Right lung (tissue), 10 donors: ENCODE measurements at places on chromosomes 11 and 22.

DNA sequence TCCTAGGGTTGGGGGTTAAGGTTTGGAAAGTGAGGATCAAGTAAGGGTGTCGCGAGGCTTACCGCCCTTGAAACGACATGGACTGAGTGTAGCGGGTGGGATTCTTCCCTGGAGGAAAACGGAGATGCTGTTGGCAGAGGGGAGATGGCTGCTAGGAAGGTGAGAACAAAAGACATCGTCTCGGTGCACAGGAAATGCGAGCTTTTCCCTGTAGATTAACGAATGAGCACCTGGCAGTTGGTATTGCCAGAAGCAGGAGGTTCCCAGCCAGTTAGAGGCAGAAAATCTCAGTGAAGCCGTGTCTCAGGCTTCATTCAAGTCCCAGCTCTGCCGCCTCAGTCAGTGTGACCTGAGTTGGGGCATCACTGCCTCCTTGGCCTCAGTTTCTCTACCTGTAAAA, 1.4 kb upstream of the LHFPL7 start:
- no peak for DNase-seq

- peak; percentile 38 for DNase-seq
Observed at GRCh38 chr11:130001461-130002351, 929 bp downstream of the PRDM10 start.

- no peak for DNase-seq
Observed at GRCh38 chr11:45885274-45885920, at the start of gene MAPK8IP1. TSS of gene MAPK8IP1 (plus strand) at chr11:45885651. CDS start at chr11:45885821, 170 bp downstream.

DNA sequence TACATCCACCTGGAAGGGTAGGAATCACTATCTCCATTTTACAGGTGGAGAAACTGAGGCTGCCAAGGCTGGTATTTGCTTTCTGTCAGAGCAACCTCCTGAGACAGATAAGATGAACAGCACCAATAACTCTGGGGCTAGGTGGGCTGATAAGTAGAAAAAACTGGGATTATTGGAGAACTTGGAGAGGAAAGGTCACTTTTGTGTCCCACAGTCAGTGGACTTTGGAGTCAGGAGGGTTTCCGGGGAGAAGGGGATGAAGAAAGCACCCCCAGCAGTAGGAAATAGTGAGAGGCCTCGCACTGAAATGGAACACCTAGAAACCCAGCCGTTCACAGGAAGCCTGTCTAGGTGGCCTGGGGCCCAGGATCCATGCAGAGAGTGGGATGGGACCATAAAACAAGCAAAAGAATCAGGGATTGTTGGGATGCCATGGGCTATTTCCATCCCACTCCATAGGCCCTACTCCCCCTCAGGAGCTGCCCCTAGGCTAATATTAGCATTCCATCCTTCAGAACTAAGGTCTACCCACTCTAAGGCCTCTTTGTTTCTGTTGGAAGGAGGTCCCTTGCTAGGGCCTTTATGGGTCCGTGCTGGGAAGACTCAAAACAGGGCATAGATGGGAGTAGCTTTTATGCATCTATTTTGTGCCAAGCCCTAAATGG, 31.0 kb upstream of the FCHSD2 start:
- DNase-seq: no peak

GRCh38 chr11:105177658-105178057, 38.1 kb upstream of the CARD18 start:
- no peak for DNase-seq

DNA sequence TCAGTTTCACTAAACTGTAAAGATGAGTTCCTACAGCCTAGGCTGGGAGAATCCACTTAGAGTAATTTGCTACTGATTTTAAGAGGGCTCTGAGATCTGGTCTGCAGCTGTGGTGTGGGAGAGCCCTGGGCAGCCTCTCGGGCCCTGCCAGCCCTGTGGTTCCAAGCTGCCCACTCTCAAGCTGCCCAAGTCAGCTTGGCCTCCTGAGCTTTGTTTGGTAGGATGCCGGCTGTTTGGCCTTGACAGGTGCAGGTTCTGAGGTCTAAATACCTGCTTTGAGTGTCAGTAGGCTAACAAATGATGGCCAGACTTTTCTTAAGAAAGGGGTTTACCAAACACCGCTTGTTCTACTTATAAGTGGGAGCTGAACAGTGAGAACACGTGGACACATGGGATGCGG, 133.3 kb upstream of the TTC12 start:
- DNase-seq: no peak

DNA sequence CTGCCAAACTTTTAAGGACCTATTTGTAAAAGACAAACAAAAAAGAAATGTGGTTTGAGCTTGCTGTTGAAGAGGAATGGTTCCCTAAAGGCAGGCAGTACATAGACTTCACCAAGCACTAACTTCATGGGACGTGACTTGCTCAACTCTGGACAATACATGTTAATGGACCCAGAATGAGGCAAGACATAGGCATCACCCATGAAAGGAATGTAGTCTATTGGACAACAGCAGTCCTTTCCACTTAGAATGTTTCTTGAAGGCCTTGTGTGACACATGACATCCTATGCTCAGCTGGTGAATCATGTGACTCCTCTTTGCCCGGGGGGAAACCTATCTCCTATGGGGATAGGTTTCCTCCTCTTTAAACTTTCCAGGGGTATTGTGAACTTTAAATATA, 246.4 kb upstream of the BLID start:
- no peak for DNase-seq

DNA sequence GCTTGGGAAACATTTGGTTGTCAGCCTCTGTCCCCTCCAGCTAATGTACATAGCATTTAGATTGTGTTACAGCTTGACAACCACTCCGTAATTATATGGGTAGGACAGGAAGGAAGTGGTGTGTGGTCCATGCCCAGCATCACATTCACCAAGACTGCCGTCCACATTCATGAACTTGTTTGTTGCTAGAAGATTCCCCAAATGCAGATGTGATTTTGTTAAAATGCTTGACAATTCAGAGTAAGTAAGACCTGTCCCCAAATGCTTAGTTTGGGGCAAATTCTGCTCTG, 1482.7 kb downstream of the TBC1D22A start:
- no peak for DNase-seq

DNA sequence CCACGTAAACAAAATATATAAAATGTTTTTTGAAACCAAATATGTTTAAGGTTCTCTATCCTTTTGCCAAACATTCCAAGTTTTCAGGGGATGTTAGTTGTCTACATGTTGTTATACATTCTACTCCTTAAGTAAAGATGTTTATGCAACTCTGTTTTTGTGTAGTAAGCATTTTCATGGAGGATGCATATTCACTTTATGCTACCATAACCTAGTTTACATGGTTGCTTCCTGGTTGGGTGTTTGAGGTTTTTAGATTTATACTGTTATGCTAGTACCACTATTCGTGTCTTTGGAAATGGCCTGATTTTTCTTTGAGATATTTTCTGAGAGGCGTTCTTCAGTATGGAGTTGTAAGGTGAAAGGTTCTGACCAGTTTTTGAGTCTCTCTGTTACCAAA, 131.1 kb upstream of the SORL1-AS1 start:
- DNase-seq: no peak
